Kidney capillary endothelial cell (primary cell): ENCODE measurements at places on chromosomes 1 and 21.

- DNase-seq = no peak
Observed at GRCh38 chr21:29481641-29482040, 182.9 kb downstream of the BACH1 start.

DNA sequence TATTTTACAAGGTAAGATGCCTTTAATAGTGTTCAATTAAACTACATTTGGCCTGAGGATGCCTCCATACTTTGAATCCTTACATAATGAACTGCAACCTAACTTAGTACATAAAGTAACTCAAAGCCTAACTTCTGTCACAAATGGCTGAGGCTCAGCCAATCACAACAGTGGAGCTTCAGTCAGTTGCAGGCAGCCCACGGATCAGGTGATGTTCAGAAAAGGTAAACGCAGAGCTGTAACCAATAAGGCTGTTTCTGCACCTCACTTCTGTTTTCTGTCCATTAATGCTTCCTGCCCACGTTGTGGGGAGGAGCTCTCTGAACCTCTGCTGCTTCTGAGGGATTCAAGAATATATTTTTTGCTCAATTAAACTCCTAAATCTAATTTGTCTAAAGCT is 94.8 kb upstream of the KIAA0040 start:
- no peak for DNase-seq

DNA sequence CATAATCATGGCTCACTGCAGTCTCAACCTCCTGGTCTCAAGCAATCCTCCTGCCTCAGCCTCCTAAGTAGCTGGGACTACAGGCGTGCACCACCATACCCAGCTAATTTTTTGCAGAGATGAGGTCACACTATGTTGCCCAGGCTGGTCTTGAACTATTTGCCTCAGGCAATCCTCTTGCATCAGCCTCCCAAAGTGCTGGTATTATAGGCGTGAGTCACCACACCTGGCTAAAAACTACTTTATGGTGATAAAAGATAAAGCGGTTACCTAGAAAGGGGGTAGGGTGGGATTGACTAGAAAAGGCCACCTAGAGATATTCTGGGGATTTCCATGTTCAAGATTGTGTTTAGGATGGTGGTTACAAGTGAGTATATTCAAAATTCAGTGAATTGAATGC is 5.0 kb downstream of the TSTD1 start:
- no peak for DNase-seq

GRCh38 chr1:21277180-21277579 is 13.1 kb downstream of the ECE1 start:
- no peak for DNase-seq

GRCh38 chr1:98417820-98418219 is 243.7 kb upstream of the SNX7 start:
- DNase-seq = no peak

DNA sequence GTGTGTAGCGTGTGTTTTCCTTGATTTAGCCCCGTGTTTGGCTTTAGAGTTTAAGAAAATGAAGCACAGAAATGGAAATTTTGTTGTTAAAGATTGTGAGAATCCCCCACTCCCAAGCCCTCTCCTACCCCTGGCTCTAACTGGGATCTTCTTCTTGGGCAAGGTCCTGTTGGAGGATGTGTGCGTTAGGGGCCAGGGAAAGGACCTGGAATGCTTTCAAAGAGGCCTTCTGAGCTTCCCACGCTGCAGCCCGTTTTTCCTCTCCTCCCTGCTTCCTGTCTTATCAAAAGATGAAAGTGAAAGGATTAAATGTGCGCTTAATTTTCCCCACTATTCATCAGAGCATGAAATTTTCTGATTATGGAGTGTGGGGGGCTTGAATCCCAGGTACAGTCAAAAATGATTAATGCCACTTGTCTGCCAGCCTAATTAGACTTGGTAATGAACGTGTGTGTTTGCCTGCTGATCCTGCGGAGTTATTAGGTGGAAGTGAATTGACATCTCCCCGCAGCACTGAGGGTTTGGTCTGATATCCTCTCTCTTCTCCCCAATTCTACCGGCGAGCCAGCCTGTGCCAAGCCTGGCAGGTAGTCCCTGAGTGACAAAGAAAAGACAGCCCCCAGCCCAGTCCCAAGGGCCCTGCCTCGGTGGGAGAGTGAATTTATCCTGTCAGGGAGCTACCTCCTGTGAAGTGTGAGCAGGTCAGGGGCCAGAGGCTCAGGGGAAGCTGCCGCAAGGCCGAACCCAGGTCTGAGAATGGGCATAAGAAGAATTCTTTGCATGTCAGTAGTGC is 4.9 kb downstream of the RASSF5 start:
- no peak for DNase-seq

GRCh38 chr1:88877382-88877825 is 14.0 kb downstream of the GTF2B start:
- peak; percentile 35 for DNase-seq

GRCh38 chr1:111733992-111734341 is 5.2 kb downstream of the INKA2 start:
- peak; percentile 65 for DNase-seq
